ENCODE measurements at places on chromosomes 6 and 20.

DNA sequence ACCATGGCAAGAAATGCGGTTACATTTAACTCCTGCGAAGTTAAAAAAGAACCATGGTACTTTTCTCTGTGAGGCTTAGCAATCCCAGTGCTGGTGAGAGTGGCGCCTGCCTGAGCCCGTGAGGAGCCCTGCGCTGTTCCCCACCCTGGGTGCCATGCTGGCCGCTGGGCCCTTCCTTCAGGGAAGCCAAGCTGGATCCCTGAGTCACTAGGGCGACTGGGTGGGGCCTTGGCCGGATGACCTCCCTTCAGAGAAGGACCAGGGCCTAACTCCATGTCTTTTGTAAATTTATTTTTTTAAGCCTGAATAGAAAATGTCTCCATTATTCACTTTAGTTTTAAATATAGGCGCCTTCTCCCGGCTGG, 209.1 kb downstream of the ERMARD start:
- DNase-seq = no peak

DNA sequence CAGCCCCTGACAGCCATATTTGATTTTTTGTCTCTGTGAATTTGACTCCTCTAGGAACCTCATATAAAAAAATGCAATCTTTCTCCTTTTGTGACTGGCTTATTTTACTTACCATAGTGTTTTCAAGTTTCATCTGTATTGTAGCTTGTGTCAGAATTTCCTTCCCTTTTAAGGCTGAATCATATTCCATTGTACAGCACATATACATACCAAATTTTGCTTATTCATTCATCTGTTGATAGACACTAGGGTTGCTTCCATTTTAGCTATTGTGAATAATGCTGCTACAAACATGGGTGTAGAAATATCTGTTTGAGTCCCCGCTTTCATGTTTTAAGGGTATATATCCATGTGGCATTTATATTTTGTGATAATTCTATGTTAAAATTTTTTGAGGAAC, 49.2 kb upstream of the RNF217 start:
- DNase-seq = no peak

GRCh38 chr20:32972181-32973076, 31.8 kb downstream of the SUN5 start:
- DNase-seq = no peak

DNA sequence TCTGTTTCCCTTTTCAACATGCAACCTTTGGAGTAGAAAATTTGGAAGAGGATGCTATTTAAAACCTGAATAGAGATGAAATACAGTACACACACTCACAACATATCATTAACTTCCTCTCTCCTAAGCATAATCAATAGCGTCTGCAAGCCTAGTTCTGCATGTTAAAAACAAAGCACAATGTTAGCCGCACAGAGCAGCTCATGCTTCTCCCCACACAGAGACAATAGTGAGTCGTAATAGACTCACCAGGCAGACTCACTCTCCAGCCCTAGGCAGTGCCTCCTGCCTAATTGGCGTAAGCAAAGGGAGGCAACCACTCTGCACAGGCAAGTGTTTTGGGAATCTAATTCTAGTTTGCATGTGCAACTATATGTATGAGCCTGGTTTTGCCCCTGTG, 45.8 kb upstream of the ARID1B start:
- DNase-seq = peak; percentile 15

GRCh38 chr6:86683132-86683908, 254.0 kb upstream of the HTR1E start:
- DNase-seq = no peak
